ENCODE measurements at places on chromosomes 2 and 18.

DNA sequence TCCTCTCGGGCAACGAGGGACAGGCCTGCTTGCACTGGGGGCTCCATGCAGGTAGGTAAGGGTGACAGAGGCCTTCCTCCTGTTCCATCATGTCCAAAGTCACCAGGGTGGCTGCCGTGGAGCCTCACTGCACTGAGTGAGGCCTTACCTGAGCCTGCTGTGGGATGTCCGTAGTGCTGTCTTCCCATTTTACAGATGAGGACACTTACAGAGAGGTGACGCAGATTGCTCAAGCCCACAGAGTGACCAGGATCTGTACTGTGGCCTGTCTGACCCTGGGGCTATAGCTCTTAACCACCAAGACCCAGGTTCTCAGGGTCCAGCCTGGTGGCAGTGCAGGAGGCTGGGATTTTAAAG, 5.4 kb downstream of the ATOH8 start:
- DNase-seq = no peak

DNA sequence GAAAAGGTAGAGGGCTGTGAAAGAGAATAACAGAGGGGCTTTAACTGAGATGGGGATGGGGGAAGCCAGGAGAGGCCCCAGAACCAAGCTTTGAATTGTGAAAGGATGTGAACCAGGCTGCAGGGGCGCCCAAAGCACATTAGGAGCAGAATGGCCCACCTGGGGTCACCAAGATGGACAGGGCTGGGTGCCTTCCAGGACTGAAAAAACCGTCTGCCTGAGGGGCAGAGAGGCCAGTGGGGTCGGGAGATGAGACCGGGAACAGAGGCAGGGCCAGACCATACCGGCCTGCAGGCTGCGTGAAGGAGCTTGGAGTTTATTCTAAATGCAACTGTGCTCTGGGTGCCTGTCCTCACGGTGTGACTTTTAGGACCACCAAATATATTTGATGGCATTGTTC, 29.1 kb upstream of the FAM136A start:
- DNase-seq = no peak

DNA sequence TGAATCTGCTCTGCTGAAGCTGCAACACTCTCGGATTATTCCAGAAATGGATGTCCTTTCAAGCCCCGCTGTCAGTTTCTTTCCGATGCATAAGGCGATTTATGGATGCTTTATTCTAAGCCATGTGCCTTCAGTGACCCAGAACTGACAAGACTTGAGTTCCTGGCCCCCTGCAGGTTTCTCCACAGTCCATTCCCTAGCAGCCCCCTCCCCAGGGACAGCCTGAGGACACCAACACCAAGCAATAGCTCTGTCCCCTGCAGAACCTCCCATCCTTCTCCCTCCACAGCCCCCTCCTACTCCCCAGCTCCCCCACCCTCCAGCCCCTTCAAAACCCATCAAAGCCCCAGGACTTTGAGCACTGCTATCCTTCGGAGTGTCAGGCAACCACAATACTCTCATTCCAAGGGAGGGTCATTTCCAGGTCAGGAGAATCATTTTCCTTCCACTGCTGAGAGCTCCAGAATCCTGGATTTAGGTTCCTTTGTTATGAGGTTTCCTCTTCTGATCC, 24.6 kb upstream of the SPP2 start:
- peak; percentile 67 for DNase-seq

DNA sequence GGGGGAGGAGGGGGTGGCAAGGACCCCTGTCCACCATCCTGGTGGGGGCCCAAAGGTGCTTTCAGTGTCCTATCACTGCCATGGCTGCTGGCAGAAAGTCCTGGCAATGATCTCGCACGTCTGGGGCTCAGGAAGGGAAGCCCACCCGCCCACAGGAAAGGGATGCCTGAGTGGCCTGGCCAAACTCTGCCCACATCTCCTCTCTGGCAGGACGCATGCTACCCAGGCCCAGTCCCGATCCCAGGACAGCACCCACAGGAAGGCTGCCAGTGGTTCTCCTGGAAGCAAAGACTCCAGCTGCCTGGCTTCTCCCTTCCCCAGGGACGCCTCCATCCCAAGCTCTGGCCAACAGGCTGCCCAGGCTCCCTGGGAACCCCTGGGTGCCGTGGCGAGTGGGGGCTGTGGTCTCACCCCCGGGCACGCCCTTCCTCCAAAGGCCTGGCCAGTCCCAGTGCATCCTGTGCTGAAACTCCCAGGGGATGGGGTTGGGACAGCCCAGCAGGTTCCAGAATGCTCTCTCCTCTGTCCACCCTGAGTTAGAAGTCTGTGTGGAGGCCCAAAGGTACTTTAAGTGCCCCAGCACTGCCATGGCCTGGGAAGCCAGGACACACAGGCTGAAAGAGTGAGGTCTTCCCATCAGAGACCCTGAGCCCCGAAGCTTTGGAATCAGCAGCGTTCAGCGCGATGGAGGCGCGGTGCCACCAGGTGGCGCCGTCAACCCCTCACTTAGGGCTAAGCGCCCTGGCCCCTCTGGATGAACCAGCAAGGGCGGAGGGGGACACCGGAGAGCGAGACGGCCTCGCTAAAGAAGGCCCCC, 29.8 kb upstream of the TAF1B start:
- DNase-seq = peak; percentile 58

DNA sequence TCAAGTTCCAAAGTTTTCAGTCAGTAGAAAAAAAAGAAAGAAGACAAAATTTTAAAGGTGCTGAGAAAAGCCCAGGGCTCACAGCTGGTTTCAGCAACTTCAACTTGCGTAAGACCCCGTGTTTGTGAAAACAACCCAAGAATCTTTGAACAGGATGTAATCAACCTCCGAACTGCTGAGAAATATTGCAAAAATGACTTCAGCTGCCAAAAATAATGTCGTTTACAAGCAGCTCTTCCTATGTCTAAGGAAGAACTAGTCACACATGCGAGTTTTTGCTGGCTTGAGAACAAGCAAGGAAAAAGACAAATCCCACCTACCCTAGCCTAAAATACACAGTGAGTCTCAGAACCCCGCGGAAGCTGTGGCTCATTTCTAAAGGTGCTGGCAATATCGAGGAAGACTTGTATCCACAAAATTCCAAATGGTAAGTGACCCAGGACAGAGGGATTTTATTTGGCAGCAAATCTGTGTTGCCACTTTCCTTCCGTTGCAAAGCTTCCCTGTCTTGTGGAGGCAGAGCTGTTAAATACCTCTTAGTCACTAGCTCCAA, 59.8 kb upstream of the SLC8A1 start:
- peak; percentile 75 for DNase-seq

- no peak for DNase-seq
Measured at GRCh38 chr2:105175231-105175630, 66.3 kb upstream of the GPR45 start.

DNA sequence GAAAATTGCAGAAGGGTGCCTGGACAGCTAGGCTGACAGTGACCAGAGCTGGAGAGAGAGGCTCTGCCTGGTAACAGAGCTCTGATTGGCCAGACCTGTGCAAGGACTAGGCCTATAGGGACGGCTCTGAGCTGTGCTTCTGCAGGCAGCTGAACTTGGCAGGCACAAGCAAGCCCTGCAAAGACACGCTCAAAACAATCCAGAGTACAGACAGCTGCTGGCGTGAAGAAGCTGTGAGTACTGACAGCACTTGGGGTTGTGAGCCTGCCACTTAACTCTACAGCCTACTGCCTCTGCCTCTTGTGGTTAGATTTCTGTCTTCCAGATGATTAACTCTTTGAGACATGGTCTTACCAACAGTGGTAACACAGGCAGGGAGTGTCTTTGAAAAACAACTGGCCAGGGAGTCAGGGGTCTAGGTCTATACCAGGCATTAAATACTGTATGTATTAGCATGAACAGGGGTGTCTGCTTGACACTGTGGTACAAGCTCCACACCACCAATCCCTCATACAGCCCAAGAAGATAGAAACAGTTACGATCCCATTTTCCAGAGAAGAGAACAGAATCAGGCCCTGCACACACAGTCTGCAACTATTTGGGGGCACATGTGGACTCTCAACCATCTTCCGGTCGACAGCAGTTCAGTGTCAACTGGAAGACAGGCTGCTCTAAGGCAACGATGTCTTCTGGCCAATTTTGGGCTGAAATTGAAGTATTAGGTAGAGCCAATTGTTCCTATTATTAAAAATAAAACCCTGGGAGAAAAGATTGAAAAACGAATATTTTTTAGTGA, 568.4 kb downstream of the TNS1 start:
- DNase-seq = peak; percentile 95

DNA sequence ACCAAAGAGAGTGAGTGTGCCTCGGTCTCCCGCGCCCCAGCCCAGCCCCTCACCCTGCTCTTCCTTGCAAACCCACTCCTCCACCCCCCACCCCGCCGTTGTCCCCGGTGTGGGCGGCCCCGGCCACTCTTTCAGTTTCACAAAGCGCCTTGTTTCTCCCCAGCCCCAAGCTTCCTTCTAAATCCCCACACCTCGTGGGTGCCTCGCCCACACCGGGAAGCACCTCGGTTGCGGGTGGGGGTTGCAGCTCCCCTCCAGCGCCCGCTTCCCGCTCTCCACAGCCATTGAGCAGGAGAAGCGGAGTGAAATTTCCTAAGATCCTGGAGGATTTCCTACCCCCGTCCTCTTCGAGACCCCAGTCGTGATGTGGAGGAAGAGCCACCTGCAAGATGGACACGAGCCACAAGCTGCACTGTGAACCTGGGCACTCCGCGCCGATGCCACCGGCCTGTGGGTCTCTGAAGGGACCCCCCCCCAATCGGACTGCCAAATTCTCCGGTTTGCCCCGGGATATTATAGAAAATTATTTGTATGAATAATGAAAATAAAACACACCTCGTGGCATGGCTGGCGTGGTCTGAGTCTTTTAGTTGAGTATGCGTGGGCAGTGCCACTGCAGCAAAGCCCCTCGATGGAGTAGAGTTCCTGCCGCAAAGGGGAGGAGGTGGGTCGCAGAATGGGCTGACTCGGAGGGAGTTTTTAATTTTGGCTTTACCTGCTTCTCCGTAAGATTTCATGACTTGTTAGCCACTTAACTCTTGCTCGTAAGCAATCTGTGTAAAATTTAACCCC, 848 bp downstream of the TMSB10 start:
- peak; percentile 18 for DNase-seq

- peak; percentile 65 for DNase-seq
Measured at GRCh38 chr2:237440819-237441281, 26.9 kb upstream of the COL6A3 start.

DNA sequence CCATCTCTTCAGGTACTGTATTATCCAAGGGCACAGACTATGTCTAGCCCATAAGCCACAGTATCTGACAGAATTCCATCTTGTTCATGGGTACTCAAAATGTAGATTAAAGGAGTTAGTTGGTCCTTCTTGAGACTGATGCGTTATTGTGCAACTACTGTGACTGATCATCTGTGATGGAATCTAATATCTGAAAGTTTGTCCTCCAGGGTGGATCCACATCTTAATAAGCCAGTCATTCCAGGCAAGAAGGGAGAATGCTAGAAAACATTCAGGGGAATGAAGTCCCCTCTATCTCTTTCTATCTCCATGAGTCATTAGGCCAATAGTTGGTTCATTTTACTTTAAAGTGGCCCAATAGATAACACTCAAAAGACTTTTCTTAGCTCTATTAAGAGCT, 252.6 kb downstream of the EXOC6B start:
- DNase-seq = no peak

GRCh38 chr2:234467289-234467688, 29.6 kb downstream of the ARL4C start:
- peak; percentile 75 for DNase-seq

GRCh38 chr18:35979112-35979511, 6.6 kb downstream of the RMP24 start:
- DNase-seq = no peak

DNA sequence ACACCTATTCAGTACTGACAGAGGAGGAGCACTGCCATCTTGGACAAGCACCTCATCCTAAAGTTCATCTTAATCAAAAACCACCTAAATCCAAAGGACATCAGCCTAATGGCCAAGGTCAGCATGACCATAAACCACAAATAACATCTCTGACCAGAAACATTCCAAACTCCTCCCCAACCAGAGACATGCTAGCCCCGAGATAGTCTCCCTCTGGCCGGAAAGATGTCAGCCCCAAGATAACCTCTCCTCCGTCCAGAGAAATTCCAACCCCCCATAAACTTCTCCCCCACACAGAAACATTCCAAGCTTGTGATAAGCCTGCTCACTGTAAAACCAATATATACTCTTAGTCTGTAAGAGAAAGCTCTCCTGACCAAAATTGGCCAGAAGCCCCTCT, 260.6 kb downstream of the CLIP4 start:
- no peak for DNase-seq

GRCh38 chr2:119233326-119234020, 9.8 kb downstream of the STEAP3 start:
- DNase-seq = peak; percentile 89

GRCh38 chr2:145286716-145287275, 766.9 kb upstream of the ZEB2 start:
- no peak for DNase-seq

DNA sequence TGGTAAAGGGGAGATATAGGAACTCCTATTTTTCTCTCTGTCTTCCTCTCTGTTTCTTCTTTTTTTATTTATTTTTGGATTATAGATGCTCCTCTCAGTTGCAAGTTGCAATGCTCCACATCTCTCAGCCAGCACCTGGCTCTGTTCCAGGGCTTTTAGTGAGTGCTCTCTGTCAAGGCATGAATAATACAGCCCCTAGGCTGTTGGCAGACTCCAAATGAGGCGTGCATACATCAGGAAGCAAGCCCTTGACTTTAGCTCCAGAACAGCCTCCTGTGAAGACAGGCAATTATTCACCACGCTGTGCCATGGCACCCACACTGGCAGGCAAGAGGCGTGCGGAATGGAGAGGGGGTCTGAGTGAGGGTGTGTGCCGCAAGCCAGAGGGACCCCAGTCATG, 228.1 kb upstream of the PXDN start:
- peak; percentile 70 for DNase-seq

DNA sequence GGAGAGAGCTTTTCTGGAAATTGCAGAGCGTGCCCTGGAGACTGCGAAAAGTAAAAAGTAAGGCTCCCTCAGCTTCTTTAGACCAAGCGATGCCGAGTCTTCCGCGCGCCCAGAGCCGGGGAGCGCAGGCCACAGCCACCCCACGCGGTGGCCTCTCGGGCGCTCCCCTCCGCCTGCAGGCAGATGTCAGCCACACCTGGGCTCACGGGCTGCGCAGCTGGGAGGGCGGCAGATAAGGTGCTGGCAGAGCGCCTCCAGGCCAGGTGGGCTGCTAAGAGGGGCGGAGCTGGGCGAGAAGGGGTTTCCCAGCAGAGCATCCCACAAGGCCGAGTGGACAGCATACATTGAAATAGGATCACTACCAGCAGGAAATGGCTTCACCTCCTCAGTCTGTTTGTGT, 81.7 kb downstream of the ARHGEF4 start:
- no peak for DNase-seq

DNA sequence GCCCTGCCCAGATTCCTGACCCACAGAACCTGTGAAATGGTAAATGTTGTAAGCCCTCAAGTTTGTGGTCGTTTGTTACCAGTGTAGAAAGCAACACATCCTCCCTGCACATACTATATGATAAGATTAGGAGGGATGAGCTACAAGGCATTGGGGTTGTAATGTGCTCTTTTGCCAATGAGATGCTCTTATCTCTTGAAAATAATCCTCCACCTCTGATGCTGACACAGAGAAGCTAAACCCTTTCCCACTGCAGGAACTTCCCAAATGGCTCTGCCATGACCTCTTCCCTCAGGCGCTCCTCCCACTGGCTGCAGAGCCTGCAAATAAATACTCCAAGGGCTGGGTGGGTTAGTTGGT, 23.5 kb downstream of the CDC42EP3 start:
- DNase-seq = no peak

- peak; percentile 49 for DNase-seq
Measured at GRCh38 chr18:11324510-11324909, 175.1 kb upstream of the PIEZO2 start.

GRCh38 chr2:74002505-74003421, 18.1 kb downstream of the TET3 start:
- DNase-seq = peak; percentile 86

- no peak for DNase-seq
Measured at GRCh38 chr2:221567809-221568208, 4.3 kb downstream of the EPHA4 start.

GRCh38 chr2:102664471-102664909, 45.1 kb downstream of the SLC9A2 start:
- peak; percentile 19 for DNase-seq
